ENCODE measurements at places on chromosomes 7 and 10.

- no peak for DNase-seq
Measured at GRCh38 chr7:73822319-73823173, 8.2 kb upstream of the CLDN4 start.

GRCh38 chr10:92737484-92737883 lies 47.7 kb downstream of the HHEX start:
- DNase-seq = no peak

GRCh38 chr7:47893721-47894365 lies 54.4 kb downstream of the PKD1L1 start:
- no peak for DNase-seq

GRCh38 chr7:92837000-92837749 lies 802 bp upstream of the CDK6 start:
- peak; percentile 26 for DNase-seq

- no peak for DNase-seq
Measured at GRCh38 chr10:58856508-58857240, 319.8 kb upstream of the PHYHIPL start.

DNA sequence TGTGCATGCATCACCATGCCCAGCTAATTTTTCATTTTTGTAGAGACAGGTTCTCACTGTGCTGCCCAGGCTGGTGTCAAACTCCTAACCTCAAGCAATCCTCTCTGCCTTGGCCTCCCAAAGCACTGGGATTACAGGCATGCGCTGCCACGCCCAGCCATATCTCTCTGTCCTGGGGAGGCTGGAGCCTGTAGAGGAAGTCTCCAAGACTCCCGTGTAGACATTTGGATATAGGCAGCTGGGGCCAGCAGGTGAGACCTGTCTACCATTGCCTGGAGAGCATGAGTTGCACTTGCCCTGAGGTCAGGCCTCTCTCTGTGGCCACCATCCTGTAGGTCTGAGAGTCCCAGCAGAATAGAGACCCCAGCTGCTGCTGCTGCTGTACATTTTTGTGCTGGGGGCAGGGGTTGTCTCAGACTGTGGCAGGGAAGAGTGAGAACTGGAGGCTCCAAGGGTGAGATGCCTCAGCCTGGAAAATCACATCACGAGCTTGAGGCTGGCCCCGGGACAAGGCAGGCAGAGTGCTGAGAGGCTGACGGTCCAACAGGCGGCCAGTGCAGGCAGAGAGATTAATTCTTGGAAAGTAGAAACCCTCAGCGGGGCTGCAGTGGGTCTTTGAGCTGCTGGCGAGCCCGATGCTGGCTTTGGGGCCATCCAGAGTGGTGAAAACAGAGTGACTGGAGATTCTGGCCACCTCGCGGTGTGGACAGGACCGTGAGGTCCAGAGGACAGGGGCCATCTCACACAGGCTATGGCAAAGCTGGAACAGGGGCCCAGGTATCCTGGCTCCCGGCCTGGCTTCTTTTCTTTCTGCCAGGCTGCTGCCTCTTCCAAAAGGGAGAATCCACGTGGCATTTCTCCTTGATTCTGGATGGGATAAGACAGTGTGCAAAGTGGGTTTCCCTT lies 60.9 kb downstream of the TMEM270 start:
- no peak for DNase-seq

GRCh38 chr10:13099144-13099665 lies 758 bp upstream of the OPTN start:
- peak; percentile 15 for DNase-seq

- no peak for DNase-seq
Measured at GRCh38 chr7:86904949-86905834, 154.3 kb downstream of the ELAPOR2 start.

DNA sequence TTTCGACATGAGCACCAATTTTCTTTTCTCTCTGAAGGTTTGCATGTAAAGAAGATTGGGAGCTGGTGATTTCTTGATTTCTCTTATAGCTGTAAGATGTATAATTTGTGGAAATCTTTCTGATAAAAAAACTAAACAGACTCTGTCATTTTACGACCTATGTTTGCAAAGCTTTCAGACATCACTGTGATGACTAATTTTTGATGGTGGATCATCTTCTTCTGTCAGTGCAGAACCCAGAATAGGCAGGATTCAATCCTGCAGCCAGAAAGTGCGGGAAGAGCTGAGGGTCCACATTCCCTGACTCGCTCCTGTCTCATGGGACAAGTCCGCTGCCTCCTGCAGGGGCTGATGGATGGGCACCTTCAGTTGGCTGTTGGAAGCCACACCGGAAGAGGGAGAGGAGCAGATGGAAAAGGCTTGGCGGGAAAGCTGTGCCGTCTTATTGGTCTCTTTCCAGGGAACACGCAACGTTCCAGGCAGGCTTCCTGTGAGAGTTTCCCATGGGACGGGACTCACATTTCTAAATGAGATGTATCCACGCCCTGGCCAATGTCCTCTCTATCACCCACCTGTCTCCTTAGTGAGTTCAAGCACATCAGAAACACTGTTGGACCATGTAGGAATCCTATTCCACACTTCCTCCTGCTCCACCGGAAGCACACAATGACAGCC lies 186.9 kb downstream of the PRPF18 start:
- no peak for DNase-seq

- no peak for DNase-seq
Measured at GRCh38 chr7:45973725-45974532, 52.9 kb upstream of the IGFBP3 start.

- no peak for DNase-seq
Measured at GRCh38 chr7:15648461-15648961, 38.0 kb downstream of the MEOX2 start.

- no peak for DNase-seq
Measured at GRCh38 chr7:52021343-52021742, 704.7 kb upstream of the COBL start.

GRCh38 chr7:64494912-64495461 lies 67.9 kb downstream of the ZNF680 start:
- DNase-seq = no peak

DNA sequence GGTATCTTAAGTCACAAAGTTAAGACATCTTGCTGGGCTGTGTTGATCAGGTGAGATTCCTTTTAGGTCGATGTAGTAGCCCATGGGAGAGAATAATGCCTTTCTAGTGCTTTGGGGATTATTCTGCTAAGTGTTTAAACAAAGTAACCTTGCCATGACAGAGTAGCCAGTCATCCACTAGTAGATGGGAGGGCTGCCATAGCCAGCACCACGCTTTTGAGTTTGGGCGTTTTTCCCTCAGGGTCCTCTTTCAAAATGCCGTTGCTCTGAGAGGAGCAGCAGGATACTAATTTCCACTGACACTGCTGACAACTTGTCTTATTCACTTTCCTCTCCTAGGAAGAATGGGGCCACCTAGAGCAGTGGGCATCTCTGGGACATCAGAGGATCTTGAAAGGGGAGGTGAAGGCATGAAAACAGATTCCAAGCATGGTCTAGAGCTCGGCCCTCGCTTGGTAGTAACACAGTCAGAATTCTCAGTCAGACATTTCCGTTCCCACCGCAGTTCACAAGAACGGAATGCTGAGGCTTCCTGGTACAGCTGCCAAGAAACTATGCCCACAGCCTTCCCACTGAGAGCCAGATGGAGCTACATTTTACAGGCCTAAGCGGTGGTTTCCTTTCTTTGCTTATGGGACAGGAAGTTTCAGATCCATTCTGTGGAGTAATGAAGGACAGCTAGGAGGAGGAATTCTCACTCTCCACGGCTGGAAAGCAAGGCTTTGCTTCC lies 15.3 kb upstream of the RSU1 start:
- no peak for DNase-seq

DNA sequence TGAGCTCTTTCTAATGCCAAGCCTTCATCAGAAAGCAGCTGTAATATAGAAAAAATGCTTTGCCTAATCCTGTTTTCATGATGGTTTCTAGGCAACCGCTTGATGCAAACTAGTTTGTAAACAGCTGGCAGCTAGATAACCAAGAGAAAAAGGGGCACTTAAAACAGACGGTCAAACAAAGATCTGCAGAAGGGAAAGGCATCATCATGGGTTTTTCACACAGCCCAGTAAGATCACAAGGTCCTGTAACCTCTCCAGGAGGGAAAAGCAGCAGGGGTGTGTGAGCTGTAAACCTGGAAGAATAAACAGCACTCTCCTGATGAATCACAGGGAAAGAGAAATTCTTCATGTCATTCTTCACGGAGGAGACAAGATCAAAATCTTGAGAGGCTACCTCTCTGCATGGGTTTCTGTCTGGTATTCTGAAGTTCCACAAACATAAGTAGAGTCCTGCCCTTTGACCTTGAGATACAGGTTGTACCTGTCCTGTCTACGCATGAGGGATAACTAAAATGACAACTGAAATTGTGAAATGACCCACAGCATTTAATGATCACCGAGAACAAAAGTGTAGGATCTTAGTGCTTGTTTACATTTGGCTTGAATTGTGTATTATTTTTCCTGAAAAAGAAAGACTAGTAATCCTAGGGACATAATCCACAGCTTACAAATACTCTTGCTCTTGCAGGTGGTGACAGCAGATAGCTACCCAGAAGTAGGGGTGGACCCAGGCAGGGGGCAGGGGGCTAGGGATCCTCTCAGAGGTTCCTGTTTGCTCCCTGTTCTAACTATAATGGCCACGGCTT lies 48.0 kb downstream of the CREB3L2 start:
- no peak for DNase-seq

GRCh38 chr10:14040787-14041631 lies 289.7 kb downstream of the FRMD4A start:
- DNase-seq = no peak

GRCh38 chr7:149071641-149072437 lies 18.7 kb downstream of the ZNF786 start:
- DNase-seq = peak; percentile 45
